Urinary bladder (tissue), 4 donors: ENCODE measurements at places on chromosomes 11 and 22. TPM values are rescaled to one million over a fixed set of nuclear protein-coding genes. Genes with fewer than 3 reads are reported as not detected.

DNA sequence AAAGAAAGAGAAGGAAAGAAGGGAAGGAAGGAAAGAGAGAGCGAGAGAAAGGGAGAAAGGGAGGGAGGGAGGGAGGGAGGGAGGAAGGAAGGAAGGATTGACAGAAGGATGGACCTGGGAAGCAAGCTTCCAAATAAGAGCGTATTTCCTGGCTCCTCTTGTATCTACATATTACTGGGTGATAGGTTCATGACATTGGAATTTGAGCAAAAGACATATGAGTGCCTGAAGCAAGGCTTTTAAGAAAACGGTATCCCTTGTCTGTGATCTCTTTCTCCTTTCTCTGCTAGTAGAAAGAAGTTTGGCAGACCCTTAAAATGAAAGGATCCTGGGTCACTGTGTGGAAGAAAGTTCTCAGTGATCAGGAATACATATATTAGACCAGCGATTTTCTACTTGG lies 932.2 kb upstream of the CCDC90B start:
- DNase-seq, result no peak

DNA sequence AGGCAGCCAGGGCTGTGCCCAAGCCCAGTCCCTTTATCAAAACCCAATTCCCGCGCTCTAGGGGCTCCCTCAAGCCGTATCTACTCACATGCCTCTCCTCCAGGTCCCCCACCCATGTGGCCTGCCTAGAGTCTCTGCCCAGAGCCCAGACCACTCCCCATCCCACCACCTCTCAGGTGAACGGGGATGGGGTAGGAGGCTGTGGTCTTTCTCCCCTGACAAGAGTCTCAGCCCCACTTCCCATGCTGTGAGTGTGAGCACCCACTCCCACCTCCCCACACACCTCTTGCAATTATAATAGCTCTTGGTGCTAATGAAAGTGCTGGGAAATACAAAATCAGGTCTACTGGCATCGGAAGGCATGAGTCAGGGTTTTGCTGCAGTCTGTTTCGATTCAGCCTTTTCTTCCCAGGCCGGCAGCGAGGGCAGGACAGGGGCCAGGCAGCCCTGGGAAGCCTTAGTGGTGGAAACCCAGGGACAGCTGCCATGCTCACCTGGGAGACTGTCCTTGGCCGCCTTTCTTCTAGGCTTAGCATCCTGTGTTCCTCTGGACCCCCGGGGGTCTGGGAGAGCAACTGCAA lies 16.7 kb upstream of the TMPRSS4 start:
- DNase-seq, result no peak

DNA sequence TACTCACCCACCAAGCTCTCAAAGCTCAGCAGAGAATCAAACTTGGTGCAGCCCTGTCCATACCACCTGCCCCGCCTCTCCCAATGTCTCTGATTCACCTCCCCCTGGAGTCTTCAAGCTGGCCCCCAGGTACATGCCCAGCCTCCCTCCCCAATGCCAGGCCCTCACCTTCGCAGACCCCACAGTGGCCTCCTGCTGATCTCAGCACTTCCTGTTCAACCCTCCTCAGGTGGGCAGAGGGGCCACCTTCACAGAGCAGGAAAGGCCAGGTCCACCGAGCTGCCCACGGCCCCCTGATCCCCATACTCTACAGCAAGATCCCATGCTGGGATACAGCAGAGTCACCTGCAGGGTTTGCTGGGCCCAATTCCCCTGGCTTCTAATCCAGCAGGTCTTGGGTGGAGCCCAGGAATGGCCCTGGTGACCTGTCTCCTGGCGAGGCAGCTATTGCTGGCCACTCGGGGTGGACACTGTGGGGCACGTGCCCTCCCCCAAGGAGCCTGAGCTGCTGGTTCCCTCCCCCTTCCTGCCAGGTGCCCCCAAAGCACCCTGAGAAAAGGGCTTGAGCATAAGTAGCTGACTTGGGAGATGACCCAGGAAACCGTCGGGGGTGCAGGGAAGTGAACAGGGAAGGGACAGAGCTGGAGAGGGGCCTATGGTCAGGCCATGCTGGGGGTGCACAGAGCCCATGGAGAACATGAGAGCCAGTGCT lies 150.7 kb downstream of the BRD1 start:
- no peak for DNase-seq

- no peak for DNase-seq
Observed at GRCh38 chr11:117633186-117633754, 163.7 kb downstream of the DSCAML1 start.

GRCh38 chr11:107562647-107563208 lies 2.8 kb downstream of the ALKBH8 start:
- DNase-seq, result no peak

- DNase-seq, result no peak
Observed at GRCh38 chr22:25054943-25055511, 102.5 kb downstream of the KIAA1671 start.

- DNase-seq, result no peak
Observed at GRCh38 chr11:134027671-134028070, 41.2 kb upstream of the JAM3 start.

- no peak for DNase-seq
Observed at GRCh38 chr11:115391160-115391559, 113.1 kb downstream of the CADM1 start.

ZBED4 gene
- 4.6 TPM for polyA plus RNA-seq

SERPING1 gene
- polyA plus RNA-seq, result 806 TPM

ABCC8 gene
- polyA plus RNA-seq, result 0.39 TPM

MYOD1 gene
- not detected for polyA plus RNA-seq

ALDH3B2 gene
- 1.7 TPM for polyA plus RNA-seq
